ENCODE measurements at places on chromosomes 13 and 19.
A peak's percentile ranks its signal among the peaks of the same experiment; 100 is the strongest.

- DNase-seq = no peak
Observed at GRCh38 chr13:36098080-36098479, 33.1 kb downstream of the DCLK1 start.

DNA sequence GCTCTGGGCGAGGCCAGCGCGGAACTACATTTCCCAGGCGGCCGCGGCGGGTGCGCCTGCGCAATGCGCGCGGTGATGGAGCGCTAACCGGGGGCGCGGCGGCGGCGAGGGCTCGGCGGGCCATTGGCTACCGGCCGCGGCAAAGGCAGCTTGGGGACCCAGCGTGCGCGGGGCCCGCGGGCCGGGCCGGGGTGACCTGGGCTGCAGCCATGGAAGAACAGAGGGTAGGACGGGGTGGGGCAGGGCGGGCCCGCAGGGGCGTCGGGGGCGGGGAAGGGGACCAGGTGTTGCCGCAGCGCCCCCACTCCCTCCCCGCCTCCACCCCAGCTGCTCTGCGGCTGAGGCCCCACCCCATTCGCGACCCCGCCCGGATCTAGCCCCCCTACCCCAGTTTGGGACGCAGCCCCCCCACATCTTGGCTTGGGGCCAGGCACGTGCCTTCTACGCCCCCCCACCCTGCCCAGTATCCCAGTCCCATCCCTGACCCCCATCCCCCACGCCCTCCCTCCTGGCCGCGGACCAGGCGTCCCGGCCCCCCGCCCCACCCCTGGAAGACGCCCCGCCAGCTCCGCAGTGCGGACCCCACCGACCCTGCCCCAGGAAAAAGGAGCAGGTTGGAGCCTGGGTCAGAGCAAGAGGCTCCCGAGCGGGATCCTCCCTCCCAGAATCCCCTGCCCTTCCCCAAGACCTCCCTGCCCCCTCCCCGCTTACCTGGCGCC, at the start of gene FSD1:
Gene FSD1 (plus strand): TSS at position 61 of the 719 bp plus-strand sequence. CDS start 149 bp downstream, at position 210.
- no peak for DNase-seq

DNA sequence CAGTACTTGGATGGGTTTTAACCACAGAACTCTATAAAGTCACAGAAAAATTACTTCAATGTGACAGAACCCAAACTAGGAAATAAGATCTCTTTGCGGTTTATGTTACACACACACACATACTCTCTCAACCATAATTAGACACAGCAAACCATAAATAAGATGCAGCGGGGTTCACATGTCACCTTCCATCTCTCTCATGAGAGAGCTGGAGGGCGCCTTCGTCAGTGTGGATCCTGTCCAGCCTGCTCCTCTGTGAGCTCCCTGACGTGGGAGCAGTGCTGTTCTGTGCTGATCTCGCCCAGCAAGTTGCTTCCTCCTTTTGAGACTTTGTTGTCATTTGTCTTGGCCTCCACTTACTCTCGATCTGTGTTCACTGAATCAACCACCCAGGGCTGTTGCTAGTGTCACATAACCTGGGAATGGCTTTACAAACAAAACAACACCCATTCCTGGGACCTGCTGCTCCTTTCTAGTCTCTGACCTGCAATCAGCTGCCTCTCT, 204.9 kb upstream of the KL start:
- peak; percentile 17 for DNase-seq

GRCh38 chr13:77715233-77715891, 17.9 kb downstream of the SLAIN1 start:
- DNase-seq = no peak

DNA sequence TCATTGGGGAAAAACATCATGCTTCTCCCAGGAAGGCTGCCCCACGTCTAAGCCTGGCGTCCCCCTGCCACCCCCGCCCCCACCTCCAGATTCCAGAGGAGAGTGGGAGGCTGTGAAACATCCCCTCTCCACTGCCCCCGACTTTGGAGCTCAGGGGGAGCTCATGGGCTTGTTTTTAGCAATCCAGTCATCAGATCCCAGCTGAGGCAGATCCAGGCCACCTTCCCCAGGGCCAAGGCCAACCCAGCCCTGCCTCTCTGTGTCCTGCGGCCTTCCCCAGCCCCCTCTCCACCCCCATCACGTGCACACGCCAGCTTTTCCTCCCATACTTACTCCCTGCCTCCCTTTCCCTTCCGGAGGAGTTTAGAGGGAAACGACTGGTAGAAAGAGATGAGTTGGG, 38.8 kb downstream of the SHISA2 start:
- no peak for DNase-seq

- DNase-seq = peak; percentile 28
Observed at GRCh38 chr13:40992678-40993518, 26.2 kb downstream of the ELF1 start.

GRCh38 chr13:37029617-37030016, 29.0 kb downstream of the EXOSC8 start:
- no peak for DNase-seq

- DNase-seq = no peak
Observed at GRCh38 chr19:11019824-11020223, 59.0 kb downstream of the SMARCA4 start.

GRCh38 chr13:57991041-57991440, 359.5 kb downstream of the PCDH17 start:
- no peak for DNase-seq

- peak; percentile 91 for DNase-seq
Observed at GRCh38 chr19:1269065-1269477, at the start of gene CIRBP. Gene CIRBP, plus strand, starts transcription at chr19:1269332. Its CDS starts 1,602 bp downstream, at chr19:1270934.

GRCh38 chr13:77728265-77729125, 31.0 kb downstream of the SLAIN1 start:
- no peak for DNase-seq

DNA sequence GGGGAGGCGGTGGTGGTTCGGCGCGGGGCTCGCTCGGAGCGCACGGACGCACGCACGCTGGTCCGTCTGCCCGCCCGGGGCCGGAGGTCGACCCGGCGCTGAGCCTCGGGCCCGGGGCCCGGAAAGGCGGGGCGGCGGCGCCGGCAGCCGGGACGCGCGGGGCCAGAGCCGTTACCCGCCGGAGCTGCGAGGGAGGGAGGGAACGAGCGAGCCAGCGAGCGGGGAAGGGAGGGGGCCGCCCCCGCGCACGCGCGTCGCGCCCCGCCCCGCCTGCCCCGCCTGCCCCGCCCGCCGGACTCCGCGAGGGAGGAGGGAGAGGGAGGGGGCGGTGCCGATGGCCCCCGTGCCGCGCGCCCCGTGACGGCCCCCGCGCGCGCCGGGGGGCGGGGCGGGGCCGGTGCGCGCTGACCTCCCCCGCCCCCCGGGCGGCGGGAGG, 15.0 kb downstream of the CIC start:
- DNase-seq = no peak

DNA sequence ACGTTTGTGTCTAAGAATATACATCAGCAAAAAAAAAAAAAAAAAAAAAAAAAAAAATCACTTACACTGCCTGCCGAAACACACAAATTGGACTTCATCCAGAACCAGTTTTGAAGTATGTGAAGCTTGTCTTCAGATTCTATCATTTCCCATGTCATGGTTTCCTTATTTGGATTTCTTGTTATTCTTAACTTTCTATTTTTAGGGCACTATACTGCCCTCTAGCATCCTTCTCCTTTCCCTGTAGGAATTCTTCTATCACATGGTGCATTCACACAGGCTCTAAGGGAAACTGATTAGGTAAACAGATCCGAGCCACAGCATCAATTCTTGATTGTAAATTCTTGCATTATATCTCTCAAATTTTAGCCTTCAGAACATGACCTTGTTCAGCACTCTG, 1507.5 kb downstream of the OLFM4 start:
- peak; percentile 6 for DNase-seq

GRCh38 chr13:71378961-71379905, 487.8 kb downstream of the DACH1 start:
- DNase-seq = peak; percentile 60

- no peak for DNase-seq
Observed at GRCh38 chr19:19213426-19214158, 1.8 kb downstream of the NCAN start.

GRCh38 chr19:3275583-3276340, 51.3 kb downstream of the CELF5 start:
- peak; percentile 70 for DNase-seq

- DNase-seq = peak; percentile 76
Observed at GRCh38 chr19:17488593-17489391, 18.5 kb downstream of the SLC27A1 start.

DNA sequence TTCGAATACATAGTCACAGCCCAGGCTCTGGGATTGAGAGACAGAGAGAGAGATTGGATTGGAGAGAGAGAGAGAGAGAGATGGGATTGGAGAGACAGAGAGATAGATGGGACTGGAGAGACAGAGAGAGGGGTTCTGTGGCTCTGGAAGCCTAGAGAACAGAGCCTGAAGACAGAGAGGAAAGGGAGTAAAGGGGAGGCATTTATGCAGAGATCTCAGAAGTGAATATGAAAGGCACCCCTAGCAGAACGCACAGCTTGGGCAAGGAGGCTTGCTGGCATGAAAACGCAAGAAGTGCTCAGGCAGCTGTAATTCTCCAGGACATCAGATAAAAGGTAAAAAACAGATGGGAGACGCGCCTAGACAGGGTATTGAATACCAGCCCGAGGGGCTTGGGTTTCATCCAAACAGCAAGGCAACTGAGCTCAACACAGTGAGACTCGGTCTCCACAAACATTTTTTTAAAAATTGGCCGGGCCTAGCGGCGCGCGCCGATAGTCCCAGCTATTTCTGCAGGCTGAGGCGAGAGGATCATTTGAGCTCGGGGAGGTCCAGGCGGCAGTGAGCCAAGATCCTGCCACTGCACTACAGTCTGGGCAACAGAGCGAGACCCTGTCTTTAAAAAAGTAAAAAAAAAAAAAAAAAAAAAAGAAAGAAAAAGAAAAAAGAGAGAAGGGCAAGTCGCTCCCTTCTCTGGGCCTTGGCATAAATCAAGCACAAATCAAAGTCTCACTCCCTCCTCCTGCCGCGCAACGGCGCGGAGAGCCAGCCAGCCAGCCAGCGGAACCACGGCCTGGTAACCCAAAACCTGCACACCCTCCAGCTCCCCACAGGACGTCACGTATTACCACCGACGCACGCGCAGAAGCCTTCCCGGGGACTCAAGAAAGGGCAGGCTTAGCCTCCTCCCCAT, 774 bp upstream of the PPP2R1A start:
- peak; percentile 38 for DNase-seq

DNA sequence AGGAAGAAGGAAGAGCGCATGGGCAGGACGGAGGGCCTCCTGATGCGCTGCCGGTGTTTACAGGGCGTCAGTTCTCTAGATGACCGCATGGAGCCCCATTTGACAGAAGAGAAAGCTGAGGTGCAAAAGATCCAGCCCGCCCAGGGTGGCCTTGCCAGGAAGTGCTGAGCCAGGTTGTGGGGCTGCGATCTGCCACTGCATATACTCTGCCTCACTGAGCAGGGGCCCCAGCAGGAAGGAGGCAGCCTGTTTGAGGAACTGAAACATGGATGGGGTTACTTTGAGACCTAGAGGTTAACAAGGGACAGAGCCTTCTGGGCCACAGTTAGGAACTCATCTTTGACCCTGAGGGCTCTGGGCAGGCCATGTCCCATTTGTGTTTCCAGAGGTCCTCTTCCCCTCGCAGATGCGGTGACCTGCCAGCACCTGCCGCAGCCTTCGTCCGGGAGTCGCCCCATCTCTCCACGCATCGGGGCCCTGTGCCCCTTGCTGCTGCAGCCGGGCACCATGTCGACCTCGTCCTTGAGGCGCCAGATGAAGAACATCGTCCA, 3.2 kb downstream of the EPN1 start:
- no peak for DNase-seq

- no peak for DNase-seq
Observed at GRCh38 chr19:51293571-51294210, 17.8 kb upstream of the IGLON5 start.

GRCh38 chr19:47003611-47004465, 15.8 kb upstream of the NPAS1 start:
- DNase-seq = no peak

DNA sequence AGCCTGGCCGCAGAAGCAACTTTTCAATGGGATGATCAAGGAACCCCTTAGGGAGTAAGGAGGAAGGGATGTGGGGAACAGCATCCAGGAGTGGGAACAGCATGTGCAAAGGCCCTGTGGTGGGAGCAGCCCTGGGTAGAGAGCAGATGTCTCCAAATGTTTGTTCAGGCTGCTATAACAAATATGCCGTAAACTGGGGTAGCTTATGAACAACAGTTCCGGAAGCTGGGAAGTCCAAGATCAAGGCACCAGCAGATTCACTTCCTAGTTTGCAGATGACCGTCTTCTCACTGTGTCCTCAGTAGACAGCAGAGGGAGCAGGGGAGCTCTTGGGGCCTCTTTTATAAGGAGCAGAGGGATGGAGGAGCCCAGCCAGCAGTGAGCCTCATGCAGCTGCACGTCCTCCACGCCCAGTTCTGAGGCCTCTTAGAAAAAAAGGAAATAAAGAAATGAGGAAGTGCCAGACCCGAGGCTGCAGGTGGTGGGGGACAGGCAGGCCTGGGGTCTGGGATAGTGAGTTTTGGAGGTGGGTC, 4.2 kb upstream of the LRRC25 start:
- peak; percentile 78 for DNase-seq

DNA sequence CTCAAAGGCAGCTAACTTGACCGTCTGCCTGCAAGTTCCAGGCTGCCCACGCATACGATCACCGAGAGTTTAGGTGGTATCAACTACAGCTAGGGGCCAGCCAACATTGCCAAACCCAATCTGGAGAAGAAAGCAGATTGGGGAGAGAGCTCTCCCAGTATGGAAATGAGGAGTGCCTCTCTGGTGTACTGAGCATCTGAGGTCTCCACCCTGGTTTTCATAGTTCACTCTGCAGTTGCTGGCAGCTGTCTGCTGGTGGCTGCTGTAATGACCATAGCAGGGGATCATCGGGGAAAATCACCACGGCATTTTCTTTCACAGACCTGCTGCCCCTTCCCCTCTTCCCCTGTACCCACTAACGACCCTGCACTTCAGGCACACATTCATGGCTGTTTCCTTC, 201.7 kb downstream of the NUFIP1 start:
- no peak for DNase-seq

DNA sequence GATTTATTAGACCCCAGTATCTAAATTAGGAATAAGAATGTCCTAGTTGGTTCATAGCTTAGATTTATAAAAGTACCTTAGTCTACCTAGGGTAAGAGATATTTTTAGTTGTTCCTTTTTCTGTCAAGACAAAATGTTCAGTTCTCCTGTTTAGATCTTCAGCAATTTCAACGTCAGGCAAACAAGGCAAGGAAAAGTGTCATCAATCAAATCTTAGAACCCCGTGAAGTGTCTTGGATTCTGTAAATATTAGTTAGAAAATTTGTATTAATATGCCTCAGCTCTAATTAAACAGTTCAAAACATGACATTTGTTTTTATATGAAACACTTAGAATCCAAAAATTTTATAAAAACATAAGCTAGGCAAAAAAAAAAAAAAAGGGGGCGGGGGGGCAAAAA, 296.6 kb downstream of the PCDH9 start:
- DNase-seq = no peak

DNA sequence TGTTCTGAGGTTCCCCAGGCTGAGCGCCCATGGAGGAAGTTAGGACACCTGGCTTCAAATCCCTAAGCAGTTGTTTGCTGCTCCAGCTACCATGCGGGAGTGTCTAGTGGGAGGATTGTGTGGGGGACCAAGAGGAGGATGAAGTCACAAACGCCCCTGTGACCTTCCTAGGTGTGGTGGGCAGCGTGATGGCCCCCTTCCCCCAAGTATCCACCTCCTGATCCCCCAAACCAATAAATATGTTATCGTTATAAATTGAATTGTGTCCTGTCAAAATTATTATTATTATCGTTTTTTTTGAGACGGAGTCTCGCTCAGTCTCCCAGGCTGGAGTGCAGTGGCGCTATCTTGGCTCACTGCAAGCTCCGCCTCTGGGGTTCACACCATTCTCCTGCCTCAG, at the start of gene SLC25A41:
Gene SLC25A41 (minus strand): TSS at position 101 of the 400 bp plus-strand sequence. CDS start 70 bp downstream, at position 31.
- no peak for DNase-seq

- peak; percentile 85 for DNase-seq
Observed at GRCh38 chr13:75544681-75545330, 4.8 kb upstream of the UCHL3 start.
